ENCODE measurements at places on chromosomes 2 and 18.

DNA sequence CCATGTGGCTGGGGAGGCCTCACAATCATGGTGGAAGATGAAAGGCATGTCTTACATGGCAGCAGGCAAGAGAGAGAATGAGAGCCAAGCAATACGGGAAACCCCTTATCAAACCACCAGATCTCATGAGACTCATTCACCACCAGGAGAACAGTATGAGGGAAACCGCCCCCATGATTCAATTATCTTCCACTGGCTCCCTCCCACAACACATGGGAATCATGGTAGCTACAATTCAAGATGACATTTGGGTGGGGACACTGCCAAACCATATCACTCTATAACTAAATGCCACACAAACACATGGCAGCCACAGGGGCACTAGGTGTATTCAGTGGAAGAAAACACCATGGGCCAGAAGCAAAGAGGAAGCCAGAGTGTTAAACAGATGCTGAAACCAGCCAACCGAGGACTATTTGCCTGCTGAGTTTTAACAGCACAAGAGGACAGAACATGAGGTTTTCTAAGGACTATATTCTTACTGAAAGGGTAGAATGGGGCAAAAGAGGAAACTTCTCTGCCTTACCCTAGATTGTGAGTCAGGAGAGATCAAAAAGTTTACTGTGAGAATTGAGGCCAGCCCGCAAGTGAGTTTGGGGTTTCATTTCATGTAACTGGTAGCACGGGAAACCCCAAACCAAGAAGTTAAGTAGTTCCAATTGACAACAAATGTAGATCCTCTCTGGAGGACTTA lies 49.2 kb downstream of the SIGLEC15 start:
- no peak for DNase-seq

DNA sequence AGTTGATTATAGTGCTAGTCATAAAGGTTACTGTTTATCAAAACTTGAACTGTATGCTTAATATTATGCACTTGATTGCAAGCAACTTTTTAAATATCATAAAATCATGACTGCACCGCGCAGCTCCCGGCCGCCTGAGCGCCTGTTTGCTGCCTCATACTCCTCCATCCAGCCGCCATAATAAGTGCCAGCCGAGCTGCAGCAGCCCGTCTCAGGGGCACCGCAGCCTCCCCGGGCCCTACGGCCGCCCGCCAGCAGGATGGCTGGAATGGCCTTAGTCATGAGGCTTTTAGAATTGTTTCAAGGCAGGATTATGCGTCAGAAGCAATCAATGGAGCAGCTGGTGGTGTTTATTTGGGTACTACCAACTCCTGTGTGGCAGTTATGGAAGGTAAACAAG lies 337.2 kb downstream of the PAX3 start:
- DNase-seq, result no peak

GRCh38 chr2:169106563-169107545 lies 37.5 kb downstream of the DHRS9 start:
- DNase-seq, result no peak

DNA sequence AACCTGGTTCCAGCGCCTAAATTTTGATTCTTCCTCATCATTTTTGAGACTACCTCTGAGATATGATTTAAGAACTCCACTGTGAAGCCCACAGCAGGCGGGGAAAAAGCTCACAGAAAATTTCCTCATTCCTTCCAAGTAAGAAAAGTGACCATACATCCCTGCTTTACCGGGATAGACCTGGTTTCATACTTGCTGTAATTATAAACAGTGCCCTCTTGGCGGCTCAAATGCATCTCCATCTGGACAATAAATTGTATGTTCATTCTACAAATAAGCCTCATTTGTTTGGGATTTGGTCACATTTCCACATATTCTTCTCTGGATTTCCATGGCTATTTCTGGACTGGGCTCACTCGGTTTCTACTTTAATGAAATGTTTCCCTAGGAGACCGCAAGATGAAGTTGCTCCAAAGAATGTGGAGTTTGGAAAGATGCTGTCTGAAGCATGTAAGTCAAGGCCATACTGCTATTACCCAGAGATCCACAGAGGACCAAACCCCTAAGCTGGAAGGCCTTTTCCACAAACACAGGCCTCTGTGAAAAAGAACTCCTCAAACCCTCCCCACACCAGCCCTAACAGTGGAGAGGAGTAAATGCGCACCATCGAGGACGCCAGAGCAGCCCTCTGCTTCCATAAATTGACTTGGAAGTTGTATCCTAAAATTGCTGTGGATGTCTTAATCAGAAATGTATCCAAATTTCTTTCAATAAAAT lies 13.9 kb downstream of the STAT1 start:
- DNase-seq, result no peak

DNA sequence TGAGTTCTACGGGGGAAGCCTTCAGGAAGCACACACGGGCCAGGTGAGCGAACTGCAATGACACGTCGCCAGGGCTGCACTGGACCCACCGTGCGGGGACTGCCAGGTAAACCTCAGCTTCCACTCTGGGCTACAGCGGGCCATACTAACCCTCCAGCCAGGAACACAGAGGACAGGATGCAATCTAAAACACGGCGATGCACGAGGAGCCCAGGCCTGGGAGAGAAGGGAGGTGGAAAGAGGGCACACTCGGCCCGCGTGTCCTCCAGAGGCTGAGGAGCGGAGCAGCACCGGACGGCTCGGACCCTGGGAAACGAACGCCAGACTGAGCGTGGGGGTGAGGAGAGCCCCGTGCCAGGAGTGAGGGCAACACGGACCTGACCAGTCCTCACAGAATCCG lies 69.3 kb downstream of the HDAC4 start:
- no peak for DNase-seq

DNA sequence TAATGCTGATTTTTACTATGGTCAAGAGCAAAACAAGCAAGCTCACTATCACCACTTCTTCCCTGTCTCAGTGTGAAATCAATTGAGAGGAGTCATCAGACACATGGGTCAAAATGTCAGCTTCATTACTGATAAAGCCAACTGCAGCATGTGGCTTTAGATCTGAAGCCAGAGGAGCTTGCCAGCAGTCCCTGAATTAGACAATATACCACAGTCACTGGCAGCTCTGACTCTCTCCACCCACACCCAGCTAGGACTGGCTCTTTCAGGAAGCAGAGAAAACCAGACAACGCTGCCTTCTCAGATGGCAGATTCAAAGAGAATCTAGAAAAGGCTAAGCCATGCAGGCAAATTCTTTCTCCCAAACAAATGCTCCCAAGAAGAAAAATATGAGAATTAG lies 20.0 kb upstream of the ASB18 start:
- DNase-seq, result no peak

DNA sequence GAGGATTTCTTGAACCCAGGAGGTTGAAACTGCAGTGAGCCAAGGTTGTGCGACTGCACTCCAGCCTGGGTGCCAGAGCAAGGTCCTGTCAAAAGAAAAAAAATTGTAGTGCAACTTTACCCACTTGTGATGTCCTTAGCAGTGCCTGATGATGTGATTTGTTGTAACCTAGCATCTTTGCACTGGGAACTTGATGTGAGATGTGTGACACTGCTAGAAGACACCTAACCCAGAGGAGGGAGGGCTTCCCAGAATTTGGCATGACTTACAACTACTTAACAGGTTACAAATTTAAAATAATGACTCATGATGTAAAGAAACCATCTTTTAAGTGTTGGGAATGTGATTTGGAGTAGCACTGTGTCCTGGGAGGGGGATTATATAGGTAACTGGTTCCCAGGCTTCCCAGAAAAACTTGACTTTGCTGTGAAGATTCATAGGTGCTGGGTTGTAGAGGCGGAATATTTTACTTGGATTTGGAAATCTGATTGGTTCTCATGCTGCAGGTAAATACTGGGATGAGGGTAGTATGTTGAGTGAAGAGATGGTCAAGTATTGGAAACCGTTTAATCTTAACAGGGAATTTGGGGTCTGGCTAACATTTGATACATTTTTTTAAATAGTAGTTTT lies 3.7 kb downstream of the EEF1B2 start:
- DNase-seq, result no peak

- no peak for DNase-seq
Measured at GRCh38 chr2:180358458-180358857, 351.4 kb upstream of the CWC22 start.

GRCh38 chr18:75456199-75456631 lies 28.7 kb upstream of the SMIM21 start:
- no peak for DNase-seq

GRCh38 chr18:77124452-77124922 lies 8.1 kb downstream of the MBP start:
- no peak for DNase-seq

DNA sequence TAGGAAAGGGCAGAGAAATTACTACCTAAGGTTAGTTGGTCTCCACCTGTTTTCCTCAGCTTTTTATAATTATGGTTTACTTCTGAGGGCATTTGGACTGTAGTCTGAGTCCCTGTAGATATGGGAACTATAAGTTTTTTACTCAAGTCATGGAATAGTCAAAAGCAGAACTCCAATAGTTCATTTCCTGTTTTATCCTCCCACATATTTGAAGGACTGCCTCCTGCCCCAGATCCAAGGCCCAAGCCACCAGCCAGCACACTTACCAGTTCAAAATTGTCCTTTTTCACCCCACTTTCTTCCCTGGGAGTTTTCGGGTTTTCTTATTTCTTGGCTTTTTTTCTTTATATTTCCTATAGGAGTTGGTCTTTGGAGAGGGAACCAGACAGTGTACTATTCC lies 164.1 kb downstream of the MBD5 start:
- DNase-seq, result no peak

DNA sequence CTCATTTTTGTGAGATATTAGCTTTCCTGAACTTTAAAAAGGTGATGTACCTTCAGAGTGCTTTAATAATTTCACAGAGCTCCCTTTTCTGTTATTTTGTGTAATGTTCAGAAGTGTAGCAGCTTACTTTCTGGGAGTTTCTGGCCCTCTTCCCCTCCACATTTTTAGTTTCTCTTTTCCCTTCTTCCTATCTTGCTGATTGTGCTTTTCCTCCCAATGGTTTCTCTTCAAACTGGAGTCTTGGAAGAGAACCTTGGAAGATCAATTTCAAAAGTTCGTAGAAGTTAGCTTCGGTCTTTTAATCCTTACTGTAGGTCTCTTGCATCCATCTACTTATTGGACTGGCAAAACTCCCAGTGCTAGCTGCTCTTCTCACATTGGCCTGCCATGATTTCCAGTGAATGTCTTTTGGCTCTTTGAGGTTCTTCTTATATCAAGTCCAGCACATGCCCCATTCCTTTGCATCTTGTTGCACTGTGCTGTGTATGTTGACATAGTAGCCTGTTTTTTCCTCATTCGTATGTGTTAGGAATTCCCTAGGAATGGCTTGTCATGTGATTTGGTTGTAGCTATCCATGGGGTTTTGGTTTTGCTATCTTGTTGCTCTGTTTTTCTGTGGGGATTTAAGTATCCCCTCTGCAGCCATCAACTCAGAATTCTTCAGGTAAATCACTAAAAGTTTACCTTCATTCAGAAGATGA lies 7.8 kb downstream of the CCNT2 start:
- DNase-seq, result no peak

DNA sequence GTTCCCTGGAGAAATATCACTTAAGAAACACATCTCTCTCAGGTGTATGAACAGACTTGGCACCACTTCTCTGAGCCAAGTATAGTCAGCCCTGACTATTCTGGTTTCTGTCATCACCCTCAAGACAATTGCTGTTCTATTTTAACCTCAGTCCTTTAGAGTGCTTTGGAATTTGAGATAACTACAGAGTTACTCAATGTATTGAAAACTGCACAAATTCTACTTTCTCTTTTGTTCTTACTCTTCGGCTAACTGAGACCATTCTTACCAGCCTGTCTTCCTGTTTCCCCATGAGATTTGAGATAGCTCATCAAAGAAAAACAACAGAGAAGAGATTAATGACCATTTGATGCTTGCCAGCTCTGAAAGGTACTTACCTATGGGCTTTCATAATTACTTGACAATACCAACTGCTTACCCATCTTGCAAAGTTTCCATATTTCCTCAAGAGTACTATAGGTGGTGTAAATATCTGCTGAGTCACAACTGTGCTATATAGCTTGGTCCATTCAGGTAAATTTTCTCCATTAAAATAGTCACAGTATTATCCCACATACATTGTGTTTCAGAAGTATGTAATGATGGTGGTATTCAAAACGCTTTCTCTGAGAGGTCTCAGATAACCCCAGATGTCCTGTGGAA lies 467.5 kb upstream of the CHST9 start:
- DNase-seq, result no peak

DNA sequence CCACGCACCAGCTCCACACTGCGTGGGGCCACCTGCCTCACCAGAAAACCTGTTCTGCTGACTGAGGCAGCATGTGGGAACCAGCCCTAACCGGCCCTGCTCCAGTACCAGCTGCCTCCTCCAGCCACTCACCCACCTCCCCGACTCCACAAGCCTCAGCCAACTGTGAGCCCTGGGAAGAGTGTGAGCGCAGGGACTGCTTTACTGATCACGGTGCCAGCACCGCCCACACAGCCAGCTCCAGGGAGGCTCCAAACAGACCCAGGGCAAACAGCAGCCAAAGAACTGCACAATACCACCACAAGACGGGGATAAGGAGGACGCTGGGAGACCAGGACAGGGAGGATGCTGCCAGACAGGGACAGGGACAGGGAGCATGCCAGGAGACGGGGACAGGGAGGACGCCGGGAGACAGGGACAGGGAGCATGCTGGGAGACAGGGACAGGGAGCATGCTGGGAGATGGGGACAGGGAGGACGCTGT lies 28.4 kb downstream of the EIPR1 start:
- DNase-seq, result peak; percentile 31

GRCh38 chr2:120820263-120820952 lies 84.7 kb downstream of the GLI2 start:
- no peak for DNase-seq

- DNase-seq, result no peak
Measured at GRCh38 chr18:12742453-12742852, 39.6 kb downstream of the PSMG2 start.

- no peak for DNase-seq
Measured at GRCh38 chr18:58263055-58263957, 219.3 kb downstream of the NEDD4L start.

DNA sequence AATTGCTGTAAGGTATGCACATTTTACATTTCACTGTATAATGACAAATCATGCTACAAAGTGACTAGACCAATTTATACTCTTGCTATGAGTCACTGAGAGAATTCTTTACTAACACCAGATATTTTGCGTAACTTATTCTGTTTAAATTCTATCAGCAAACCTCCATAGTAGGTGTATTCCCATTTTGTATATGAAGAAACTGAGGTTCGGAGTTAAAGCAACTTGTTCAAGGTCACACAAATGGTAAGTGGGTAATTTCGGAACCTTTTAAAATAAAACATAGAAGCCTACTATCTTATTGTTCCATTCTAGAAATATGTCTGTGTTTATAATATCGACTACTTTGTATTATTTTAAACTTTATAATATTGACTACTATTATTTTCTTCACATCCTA lies 15.9 kb upstream of the CPS1 start:
- DNase-seq, result no peak

DNA sequence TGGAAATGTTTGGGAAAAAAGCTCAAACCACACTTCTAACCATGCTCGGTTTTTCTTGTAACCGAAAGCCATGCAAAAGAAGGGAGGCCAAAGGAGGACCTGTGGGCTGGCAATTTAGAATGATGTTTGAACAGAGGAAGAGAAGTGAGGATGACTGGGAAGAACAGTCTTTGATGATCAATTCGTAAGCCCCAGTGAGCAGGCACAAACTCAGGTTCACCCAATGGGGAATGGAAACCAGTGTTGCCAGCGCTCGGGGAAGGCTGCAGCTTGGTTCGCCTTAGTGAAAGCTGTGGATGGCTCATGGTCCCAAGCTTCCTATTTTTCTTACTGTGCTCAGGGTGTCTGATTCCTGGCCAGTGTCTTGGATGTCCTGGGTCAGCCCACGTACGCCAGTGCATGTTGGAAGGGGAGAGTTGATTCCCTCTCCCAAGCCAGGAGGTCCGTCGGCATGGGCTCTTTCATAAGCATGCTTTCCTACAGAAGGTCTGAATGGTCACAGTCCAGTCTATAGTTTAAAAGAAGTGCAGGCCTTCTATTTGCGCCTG lies 79.2 kb downstream of the VAPA start:
- no peak for DNase-seq

Data from substantia nigra (tissue), 51 donors.